Stimulated activated CD8-positive, alpha-beta memory T cell treated with anti-CD3 and anti-CD28 coated beads, Interleukin-7, amount 100 ng/mL, for 1 hour (primary cell): ENCODE measurements at places on chromosomes 6 and 20.

DNA sequence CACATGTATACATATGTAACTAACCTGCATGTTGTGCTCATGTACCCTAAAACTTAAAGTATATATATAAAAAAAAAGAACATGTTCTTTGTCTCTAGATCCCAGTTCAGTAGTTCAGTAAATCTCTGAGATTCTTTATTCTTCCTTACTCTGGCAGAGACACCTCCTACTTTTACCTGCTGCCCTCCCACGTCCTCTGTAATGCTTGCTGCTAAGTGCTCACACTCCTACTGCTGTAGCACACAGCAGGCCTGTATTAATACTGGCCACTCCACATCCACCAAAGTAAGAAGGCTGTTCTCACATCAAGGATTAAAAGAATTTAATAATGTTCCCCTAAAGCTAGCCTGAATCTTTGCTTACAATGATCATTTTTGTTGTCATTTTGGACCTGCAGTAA, 648.4 kb upstream of the EYS start:
- no peak for DNase-seq

DNA sequence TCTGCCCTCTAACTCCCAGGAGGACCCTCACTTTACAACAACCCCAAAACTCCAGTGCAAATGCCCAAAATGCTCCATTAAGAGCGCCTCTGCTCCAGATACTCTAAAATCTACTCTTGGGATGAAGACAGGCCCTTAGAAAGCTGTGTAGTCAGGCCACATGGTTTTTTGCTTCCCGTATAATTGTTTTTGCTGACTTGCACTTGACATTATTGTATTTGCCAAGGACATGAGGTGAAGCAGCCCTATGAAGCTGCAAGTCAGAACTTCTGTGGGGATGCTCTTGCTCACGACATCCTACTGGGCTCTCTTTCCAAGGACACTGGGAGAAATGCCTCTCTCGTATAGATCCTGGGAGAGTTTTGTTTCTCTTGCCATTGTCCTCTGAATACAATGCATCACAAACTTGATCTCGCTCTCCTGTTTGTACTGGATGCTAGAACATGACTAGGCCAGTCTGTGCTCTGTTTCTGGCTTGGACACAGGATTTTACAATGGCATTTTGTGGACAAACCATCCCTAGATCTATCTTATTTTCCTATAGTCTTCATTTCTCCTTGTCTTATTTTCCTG, 177.2 kb upstream of the DTNBP1 start:
- DNase-seq = no peak

DNA sequence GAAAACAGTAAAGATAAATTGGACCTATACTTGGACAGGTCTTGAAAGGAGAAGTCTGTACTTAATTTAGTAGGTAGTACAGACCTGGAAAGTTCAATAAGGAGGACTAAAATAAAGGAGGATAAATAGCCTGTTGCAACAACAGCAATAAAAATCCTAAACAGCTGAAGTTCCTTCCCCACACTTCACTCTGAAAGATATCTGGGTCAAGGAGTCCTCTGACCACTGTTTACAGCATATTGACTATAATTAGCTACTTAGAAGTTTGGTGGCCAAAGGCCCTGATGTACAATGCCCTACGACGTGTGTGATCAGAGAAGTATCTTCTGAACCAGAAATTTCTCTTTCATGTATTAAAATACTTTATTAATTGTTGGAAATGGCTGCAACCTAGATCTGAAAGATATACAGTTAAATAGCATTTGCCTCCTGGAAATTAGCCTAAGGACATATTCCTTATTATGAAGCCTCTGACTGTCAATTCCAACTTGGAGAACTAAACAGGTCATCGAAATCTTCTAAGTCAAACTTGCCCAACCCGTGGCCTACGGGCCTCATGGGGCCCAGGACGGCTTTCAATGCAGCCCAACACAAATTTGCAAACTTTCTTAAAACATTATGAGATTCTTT, 82.8 kb downstream of the KIF13A start:
- no peak for DNase-seq

DNA sequence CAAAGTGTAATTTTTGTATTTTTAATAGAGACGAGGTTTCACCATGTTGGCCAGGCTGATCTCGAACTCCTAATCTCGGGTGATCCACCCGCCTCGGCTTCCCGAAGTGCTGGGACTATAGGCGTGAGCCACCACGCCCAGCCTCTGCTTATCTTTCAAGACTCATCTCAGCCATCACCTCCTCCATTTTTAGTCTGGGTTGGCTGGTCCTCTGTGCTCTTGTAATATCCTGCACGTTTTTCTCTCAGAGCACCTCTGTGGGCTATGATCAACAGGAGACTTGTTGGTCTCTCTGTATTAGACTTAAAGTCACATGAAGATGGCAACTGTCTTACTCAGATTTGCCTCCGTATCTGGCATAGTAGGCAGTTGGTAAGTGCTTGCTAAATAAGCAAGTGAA, 7.6 kb downstream of the NOTCH4 start:
- DNase-seq = no peak

DNA sequence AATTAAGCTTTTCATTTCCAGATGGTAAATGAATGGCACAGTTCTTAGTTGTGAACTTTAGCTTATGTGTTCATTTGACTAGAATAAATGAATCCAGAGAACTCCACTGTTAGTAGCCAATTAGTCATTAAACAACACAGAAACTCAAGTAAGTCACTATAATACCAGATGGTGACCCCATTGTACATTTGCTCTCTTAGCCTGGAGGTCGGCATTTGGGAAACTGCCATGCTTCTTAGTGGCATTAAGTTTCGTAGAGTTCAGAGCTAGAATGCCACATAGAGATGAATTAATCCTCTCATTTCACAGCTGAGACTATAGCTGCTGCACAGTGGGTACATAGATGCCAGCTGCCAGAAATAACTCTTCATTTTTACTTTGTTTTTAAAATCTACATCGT, 10.8 kb upstream of the DTNBP1 start:
- DNase-seq = no peak

DNA sequence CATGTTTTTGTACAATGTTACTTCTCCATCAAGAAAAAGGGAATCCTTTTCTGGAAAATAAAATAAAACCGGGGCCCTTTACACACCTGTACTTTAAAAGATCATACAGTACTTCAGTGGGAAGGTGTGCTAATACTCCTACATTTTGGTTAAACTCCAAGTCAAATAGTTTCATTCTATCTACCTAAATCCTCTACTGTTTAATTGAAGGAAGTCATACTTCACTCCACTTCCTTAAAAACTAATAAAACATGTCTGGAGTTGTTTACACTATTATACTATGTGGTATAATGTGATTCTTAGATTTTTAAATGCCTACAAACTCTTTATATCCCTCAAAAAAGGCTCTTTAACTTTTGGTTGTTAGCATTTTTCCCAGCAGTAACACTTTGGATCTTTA, 18.6 kb upstream of the HBS1L start:
- no peak for DNase-seq

GRCh38 chr6:75493400-75494064, at the start of gene FILIP1:
TSS of gene FILIP1 (minus strand) at chr6:75493800. CDS start at chr6:75414972, 78,828 bp downstream.
- no peak for DNase-seq

- no peak for DNase-seq
These were observed 20.5 kb downstream of the GCLC start for GRCh38 chr6:53524455-53524815.

DNA sequence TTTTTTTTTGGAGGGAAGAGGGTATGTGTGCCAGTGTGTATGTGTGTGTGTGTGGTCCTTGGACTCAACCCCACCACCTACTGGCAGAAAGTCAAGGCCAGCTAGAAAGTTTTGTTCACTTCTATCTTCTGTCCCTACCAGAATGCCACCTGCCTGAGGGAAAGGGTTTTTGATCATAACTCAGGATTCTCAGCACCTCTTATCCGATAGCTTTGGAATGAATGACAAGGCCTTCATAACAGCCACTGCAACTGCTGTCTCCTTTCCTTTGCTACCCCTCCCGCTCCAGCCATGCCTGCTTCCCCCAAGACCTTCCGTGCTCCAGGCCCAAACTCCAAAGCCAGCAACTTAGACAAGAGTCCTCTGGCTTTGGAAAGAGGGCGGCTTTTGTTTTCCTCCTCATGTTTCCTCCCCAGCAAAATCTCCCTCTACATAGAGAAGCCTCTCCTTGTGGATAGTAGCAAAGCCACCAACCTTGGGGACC, 18.7 kb downstream of the BTN3A1 start:
- no peak for DNase-seq

DNA sequence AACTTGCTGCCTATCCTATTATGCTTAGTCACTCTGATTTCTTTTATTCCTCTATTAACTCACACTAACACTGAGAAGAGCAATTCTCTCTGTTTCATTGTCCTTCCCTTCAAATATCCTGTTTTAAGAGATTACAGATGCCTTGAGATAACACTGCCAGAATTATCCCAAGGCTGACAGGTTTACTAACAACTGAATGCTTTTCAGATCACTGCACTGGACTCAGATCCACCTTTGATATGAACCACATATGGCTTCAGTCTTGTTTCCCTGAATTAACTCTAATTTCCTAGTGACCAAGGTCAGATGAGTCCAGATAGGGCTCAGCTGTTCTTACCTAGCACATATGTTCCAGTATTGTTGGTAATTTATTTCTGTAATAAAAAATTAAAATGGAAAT, 633.1 kb downstream of the GRIK2 start:
- DNase-seq = no peak

DNA sequence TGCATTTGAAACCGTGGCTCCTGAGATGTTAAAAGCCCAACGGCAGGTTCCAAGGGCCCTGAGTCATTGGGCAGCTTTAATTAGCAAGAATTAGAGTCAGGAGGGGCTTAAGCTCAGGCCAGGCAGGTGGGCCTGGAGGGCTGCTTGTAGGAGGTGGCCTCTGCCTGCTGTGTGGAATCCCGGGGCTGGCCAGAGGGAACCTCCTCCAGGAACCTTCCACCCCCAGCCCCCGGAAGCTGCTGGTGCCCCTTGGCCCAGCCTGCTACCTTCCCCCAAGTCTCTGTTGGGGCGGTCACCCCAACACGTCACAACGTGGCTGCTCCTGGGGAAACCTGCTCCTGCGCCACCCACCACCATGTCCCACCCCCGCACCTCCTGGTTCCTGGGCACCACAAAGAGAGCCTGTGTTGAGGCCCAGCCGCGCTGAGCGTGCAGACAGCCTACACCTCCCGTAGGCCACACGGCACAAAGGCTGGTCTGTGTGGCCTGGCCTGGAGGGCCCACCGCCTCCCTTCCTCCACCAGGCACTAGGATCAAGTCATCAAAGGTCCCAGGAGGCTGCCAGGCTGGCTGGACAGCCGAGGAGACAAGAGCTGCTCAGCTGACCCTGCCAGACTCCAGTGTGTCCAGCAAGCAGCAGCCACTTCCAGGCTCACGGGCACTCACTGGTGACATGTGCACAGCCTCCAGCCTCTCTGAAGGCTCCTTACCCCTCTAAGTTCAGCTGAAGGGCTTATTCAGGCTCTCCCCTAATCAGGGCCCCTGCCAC, 86.3 kb downstream of the SNX5 start:
- DNase-seq = no peak

GRCh38 chr6:73666393-73666792, 12.6 kb upstream of the SLC17A5 start:
- no peak for DNase-seq

DNA sequence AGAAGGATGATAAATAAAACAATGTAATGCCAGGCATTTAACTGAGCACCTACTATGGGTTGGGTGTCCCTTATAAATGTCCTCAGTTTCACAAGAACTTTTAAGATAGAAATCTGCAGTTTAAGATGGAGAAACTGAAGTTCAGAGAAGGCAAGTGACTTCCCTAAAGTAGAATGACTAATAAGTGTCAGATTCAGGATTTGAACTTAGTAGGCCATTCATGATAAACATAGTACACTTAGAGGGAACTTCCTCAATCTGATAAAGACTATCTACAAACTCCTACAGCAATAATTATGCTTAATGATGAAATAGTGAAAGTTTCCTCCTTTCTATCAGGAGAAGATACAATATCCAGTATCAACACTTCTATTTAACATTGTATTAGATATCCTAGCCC, 43.9 kb downstream of the NCR2 start:
- no peak for DNase-seq

- DNase-seq = no peak
These were observed 82.1 kb downstream of the ASXL1 start for GRCh38 chr20:32440069-32440757.

GRCh38 chr6:3449750-3450305, 7.0 kb downstream of the SLC22A23 start:
- no peak for DNase-seq

- DNase-seq = no peak
These were observed 24.0 kb downstream of the PGM3 start for GRCh38 chr6:83169106-83169505.

GRCh38 chr20:47727909-47728361, 57.3 kb downstream of the SULF2 start:
- DNase-seq = no peak

DNA sequence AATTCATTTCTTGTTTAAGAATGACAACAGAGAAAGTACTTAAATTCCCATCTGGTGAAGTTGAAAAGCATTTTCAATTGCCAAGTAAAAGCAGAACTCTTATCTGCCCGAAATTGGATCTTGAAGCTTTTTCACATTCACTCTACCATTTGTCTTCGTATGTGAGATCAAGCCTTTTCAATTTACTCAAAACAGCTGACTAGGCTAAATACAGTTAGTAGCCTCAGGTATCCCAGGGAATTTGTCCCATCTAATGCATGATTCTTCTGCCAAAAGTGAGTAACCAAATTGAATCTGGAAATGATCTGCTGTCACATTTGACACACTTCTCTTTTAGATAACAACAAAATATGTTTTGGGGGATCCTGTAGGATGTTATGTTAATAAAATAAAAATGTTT, 596.8 kb upstream of the HS3ST5 start:
- DNase-seq = no peak

- no peak for DNase-seq
These were observed 9.8 kb downstream of the FAM83D start for GRCh38 chr20:38935967-38936407.

GRCh38 chr6:33839399-33840047, 35.7 kb upstream of the MLN start:
- no peak for DNase-seq

- DNase-seq = no peak
These were observed 104.5 kb downstream of the KLHL32 start for GRCh38 chr6:97029056-97029455.

DNA sequence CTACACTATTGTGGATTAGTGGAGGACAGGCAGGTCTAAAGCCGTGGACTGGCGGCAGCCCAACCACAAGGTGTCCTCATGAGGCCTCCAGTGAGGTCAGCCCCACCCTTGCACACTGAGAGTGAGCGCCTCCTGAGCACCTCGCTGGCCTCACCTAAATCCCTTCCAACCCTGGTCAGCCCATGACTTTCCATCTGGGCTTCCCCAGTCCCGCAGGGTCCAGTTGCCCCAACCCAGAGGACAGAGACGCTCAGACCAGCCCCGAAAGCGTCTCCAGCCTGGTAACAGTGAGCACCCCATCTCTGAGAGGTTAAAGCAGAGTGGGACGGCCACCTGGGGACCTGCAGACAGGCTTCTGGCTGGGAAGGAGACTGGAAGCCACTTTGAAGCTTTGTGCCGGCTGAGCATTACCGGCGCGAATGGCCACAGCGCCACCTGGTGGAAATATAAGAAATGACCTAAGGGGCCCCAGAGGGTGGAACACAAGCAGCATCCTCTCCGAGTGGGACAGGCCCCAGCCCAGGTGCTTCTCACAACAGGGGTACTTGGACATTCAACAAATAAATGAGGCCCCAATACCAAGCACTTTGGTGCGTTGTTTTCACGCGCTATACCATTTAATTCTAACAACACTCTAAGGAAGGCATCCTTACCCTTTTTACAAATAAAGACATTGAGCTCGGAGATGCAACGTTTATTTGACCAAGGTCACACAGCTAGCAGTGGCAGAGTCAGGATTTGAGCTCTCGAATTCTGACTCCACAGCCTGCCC, 65.7 kb upstream of the TOP1 start:
- peak; percentile 62 for DNase-seq
